ENCODE measurements at places on chromosomes 3 and 15. TPM values are rescaled to one million over a fixed set of nuclear protein-coding genes. Genes with fewer than 3 reads are reported as not detected.

GOLGA8J gene
- not detected for total RNA-seq

LMOD3 gene
- total RNA-seq, result not detected

CYP11A1 gene
- total RNA-seq, result not detected

CLDN1 gene
- total RNA-seq, result 0.27 TPM

CD86 gene
- total RNA-seq, result not detected

RAD51 gene
- total RNA-seq, result 12.1 TPM

TUSC7 gene
- total RNA-seq, result not detected

REC114 gene
- not detected for total RNA-seq

GOLGA6L1 gene
- total RNA-seq, result not detected

SPSB4 gene
- total RNA-seq, result under 0.01 TPM

TRMT10C gene
- total RNA-seq, result 48.5 TPM

SERPINI2 gene
- not detected for total RNA-seq

GPR156 gene
- total RNA-seq, result 0.27 TPM

GHSR gene
- not detected for total RNA-seq

CLDN11 gene
- 7.5 TPM for total RNA-seq

TMEM207 gene
- not detected for total RNA-seq

CFAP161 gene
- total RNA-seq, result 0.93 TPM

AMOTL2 gene
- 104 TPM for total RNA-seq

GOLGA8S gene
- total RNA-seq, result 0.07 TPM

GHRL gene
- not detected for total RNA-seq

RASGRF1 gene
- total RNA-seq, result not detected

FAM174B gene
- total RNA-seq, result 0.66 TPM

CHCHD4 gene
- 17.5 TPM for total RNA-seq

RLBP1 gene
- total RNA-seq, result not detected

UPK1B gene
- total RNA-seq, result not detected

SNTN gene
- not detected for total RNA-seq

CYP8B1 gene
- total RNA-seq, result not detected

RTF1 gene
- 49.3 TPM for total RNA-seq

MYO5C gene
- 11.7 TPM for total RNA-seq

SSUH2 gene
- total RNA-seq, result not detected

ZBTB20 gene
- total RNA-seq, result 21.8 TPM

SLCO3A1 gene
- total RNA-seq, result 4.6 TPM

NOX5 gene
- total RNA-seq, result 0.07 TPM

CADM2 gene
- 0.07 TPM for total RNA-seq

LSAMP gene
- under 0.01 TPM for total RNA-seq

CDC25A gene
- total RNA-seq, result 25.3 TPM

WHAMM gene
- total RNA-seq, result 6.4 TPM

ZCWPW2 gene
- 0.13 TPM for total RNA-seq

LRRIQ4 gene
- 0.07 TPM for total RNA-seq

CYP19A1 gene
- total RNA-seq, result not detected

SERINC4 gene
- not detected for total RNA-seq

NPAP1 gene
- total RNA-seq, result not detected

P3H2 gene
- 0.79 TPM for total RNA-seq

RGMA gene
- total RNA-seq, result not detected

CCR3 gene
- not detected for total RNA-seq

GRM2 gene
- total RNA-seq, result under 0.01 TPM

CADPS gene
- not detected for total RNA-seq

CPB1 gene
- total RNA-seq, result not detected

CDAN1 gene
- total RNA-seq, result 13.0 TPM

All from thoracic aorta endothelial cell (primary cell).